Caudate nucleus (tissue), 63 donors: ENCODE measurements at places on chromosomes 13 and 19.

GRCh38 chr13:109226631-109227030 is 559.8 kb downstream of the IRS2 start:
- DNase-seq, result no peak

GRCh38 chr13:62320129-62321108 is 904.8 kb upstream of the PCDH20 start:
- no peak for DNase-seq

DNA sequence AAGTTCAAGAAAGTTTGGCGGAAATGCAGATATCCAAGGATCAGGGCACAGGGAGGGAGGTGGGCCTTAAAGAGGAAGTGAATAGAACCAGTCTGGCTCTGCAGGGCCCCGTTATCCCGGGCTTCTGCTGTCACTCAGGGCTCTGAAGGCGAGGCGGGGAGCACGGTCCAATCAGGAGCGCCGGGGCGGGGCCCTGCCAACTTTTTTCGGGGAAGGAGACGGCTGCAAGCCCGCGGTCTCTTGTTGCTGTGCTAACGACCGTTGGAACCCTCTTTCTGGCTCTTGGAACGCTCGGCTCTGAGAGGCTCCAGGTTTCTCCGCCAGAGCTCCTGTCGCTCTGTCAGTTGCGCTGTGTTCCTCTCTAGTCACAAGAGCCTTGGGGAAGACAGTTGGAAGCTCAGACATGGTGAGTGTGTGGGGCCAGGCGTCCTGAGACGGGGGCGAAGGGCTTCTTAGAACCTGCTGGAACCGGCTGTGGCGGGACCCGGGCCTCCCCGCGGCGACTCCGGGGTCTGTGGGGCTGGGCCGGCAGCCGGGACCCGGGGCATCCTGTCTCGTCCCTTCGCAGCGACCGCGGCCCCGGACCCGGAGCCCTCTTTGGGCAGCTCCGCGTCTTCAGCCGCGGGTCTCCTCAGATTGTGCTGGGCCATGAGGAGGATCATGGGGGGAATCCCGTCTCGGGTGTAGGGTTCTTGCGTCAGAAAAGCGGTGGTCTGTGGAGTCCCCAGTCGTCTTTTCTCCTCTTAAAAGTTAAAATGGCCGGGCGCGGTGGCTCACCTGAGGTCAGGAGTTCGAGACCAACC is 27.7 kb downstream of the ZNF844 start:
- DNase-seq, result peak; percentile 65

- no peak for DNase-seq
These were observed 492.4 kb downstream of the SUCLA2 start for GRCh38 chr13:47508527-47509228.

DNA sequence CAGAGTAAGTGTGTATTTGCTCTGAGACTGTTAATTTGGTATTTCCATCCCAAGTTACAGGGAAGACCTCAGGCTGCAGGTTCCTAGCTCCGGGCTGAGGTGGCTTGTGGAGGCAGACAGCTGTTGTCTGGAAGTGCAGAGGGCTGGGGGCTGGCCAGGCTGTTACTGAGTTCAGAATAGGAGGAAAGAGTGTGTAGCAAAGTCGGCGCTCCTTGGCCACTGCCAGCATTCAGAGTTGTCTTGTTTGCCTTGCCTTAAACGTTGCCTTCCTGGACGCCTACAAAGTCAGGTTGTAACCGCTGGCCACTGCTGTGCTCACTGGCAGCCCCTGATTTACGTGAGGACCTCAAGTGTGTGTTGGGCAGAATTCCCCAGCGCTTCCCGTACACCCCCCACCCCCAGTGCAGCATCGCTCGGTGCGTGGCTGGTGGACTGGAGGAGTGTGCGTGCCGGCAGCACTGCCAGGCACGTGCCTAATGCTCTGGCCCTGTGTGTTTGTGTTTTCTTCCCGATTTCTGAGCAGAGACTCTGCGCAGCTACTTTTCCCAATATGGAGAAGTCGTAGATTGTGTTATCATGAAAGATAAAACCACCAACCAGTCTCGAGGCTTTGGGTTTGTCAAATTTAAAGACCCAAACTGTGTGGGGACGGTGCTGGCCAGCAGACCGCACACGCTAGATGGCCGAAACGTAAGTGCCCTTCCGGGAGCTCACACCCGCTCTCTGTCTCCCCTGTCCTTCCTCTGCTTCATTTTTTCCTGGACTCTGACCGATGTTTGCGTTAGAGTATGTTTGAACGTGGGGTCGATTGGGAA is 10.5 kb downstream of the DAZAP1 start:
- DNase-seq, result no peak

DNA sequence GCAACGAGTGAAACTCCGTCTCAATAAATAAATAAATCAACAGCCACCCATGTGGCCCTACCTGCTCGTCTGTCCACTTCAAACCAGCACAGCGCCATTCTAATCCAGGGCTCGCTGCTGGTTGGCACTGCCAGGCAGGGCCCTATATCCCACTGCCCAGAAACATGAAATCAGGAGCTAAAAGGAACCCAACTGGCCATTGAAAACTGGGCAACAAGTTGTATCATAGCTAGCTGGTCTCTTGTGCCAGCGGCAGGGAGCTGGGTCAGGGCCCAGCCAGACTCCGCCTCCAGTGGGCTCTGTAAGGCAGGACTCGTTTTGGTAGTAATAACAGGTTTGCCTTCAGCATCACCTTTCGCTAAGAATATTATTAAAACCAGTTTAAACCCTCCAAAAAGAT is 39.3 kb downstream of the GGACT start:
- DNase-seq, result no peak

DNA sequence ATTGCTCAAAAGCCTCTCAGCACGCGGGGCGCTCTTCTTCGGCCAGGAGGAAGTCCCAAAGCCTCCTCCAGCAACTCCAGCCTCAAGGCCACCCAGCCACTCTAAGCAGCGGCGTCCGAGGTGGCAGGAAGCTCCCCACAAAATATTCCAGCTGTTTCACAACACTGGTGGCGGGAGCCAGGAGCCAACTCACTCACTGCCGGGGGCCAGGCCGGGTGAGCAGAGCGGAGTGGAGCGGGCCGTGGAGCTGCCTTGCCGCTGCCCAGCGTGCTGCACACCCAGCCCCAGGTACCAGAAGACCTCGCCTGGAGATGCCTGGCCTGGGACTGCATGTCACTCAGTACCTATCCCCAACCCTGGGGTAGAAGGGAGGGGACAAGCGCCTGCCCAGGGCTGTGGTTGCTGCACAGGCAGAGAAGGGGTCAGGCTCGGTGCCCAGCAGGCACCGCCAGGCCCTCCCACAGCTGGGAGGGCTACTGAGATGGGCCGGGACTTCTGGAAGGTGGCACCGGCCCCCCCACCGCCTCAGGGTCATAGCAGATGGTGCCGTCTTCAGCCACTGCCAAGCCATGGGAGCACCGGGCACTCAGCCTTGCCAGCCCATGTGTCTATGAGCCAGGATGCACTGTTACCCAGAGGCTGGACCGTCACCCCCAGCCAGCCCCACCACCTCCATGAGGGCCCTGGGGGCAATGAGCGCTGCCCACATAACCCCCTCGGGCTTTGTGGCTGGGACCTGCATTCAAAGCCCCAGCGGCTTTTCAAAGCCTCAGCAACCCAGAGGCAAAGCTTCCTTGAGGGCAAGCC is 59.2 kb downstream of the MLLT1 start:
- DNase-seq, result no peak

DNA sequence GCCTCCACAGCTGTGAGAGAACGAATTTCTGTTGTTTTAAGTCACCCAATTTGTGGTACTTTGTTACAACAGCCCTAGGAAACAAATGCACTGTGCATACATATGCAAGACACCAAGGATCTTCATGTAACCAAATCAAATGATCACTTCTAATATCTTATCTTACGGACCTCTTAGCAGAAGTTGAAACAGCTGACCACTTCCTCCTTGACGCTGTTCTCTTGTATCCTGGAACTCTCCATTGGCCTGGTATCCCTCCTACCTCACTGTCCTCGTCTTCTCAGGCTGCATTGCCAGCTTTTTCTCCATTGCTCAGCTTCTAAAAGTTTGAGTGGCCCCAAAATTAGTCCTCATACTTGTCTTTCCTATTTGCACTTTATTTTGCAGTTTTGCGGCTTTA is 200.4 kb downstream of the DLEU7 start:
- no peak for DNase-seq

- DNase-seq, result no peak
These were observed 1316.7 kb upstream of the SLC10A2 start for GRCh38 chr13:104382951-104383350.
